ENCODE measurements at places on chromosomes 12 and 14. TPM values are rescaled to one million over a fixed set of nuclear protein-coding genes. Genes with fewer than 3 reads are reported as not detected.

- ATAC-seq: no peak
Observed at GRCh38 chr14:67187826-67188225, 1.4 kb upstream of the GARIN2 start.

DNA sequence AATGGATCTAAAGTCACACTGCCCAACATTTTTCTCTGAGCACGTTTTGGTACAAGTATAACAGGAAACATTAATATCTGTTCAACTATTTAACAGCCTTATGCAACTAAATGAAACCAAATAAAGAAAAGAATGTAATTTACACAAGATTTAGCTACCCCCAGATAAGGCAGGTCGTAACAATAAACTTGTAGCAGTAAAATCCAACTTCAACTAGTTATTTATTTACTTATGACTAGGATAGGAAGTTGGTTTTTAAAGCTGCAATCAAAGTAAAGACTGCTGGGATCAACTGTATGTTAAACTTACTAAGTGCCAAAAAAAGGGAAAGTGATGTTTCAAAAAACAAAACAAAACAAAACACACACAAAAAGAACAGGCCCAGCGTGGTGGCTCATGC is 30.9 kb downstream of the FERMT2 start:
- ATAC-seq: no peak

DNA sequence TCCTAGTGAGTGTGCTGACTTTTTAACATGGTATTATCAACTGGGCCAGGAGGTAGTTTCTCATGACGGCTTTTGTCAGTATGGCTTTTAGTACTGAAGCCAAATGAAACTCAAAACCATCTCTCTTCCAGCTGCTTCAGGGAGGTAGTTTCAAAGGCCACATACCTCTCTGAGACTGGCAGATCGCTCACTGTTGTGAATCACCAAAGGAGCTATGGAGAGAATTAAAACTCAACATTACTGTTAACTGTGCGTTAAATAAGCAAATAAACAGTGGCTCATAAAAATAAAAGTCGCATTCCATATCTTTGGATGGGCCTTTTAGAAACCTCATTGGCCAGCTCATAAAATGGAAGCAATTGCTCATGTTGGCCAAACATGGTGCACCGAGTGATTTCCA is 141.1 kb downstream of the HMGA2 start:
- ATAC-seq: no peak

- ATAC-seq: no peak
Observed at GRCh38 chr12:113267621-113268020, 46.4 kb downstream of the TPCN1 start.

DNA sequence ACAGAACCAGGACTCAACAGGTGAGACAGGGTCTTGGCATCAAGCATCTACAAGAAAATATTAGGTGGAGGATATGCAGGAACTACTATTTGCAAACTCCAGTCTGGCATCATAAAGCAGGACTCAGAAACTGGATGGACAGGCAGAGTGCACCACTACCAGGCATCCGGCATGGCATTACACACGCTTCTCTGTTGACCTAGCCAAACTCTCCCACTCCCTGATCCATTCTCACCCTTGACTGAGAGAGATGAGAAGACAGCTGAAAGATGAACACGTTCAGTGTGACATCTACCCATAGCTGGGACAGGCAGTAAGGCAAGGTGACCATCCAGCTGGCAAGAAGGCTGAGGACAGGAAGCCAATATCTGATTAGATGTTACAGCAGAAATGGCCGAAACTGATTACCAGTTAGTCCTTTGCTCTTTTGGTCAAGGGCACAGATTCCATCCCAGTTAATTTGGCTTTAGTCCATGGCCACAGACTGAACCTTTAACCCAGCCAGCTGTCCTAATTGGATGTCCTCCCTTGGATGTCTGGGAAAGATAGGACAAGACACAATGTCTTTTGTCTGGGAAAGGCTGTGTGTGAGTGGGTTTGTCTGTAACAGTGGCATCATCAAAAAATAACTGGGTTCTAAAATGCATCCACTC is 71.6 kb downstream of the BBS10 start:
- no peak for ATAC-seq

DNA sequence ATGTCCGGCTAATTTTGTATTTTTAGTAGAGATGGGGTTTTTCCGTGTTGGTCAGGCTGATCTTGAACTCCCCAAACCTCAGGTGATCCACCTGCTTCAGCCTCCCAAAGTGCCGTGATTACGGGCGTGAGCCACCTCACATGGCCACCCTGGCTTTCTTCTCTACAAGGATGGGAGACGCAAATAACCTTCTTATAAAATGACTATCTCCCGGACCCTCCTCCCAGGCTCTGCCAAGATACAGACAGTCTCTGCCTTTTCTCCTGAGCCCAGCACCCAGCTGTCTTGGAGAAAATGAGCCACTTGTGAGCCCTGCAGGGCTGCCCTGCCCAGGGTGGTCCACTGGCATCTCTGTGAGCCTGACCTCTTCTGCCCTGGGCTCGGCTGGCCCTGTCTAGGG is 34.7 kb upstream of the RBM19 start:
- no peak for ATAC-seq

DNA sequence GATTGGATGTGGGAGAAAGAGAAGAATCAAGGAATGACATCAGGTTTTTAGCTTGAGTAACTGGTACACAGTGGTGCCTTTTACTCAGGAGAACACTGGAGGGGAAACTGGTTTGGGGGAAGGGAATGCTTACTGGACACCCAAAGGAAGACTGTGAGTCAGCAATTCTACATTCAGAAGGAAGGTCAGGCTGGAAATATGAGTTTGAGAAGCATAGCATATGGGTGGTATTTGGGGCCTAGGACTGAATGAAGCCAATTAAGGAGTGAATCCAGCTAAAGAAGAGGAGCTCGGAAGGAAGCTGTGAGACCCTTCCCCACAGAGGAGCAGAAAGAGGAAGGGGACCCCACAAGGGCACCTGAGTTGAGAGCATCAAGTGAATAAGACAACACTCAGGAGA is 35.4 kb downstream of the DMAC2L start:
- no peak for ATAC-seq

DNA sequence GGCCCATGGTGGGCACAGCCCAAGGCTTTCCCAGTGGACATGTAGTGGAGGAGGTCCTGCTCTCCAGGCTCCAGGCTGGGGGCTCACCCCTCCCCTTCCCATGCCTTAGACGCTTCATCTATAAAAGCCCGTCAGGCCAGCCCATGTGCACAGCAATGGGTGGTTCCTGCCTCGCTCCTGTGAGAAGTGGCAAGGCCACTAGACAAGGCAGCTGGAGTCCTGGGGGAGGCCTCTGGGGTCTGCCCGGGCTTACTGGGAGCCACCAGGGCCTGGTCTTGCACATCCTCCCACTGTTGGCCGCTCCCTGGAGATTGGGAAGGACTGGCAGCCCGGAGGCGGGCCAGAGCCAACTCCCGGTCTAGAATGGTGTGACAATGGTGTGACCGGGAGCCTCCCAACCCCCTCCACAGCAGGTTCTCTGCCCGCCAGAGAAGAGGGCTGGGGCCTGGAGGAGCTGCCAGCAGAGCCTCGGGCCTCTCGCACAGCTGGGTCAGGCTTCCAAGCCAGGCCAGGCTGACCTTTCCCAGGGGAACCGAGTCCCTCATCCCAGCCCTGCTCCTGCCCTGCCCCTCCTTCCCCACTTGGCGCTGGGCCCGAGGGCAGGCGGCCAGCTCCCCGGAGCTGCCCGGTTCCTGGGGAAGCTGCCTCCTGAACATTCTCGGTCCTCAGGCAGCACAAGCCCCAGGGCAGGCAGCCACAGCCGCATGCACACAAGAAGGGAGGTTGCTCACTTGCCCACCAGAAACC is 97.9 kb downstream of the RFLNA start:
- peak; percentile 27 for ATAC-seq

- ATAC-seq: no peak
Observed at GRCh38 chr12:101216810-101217209, 6.8 kb upstream of the SLC5A8 start.

DNA sequence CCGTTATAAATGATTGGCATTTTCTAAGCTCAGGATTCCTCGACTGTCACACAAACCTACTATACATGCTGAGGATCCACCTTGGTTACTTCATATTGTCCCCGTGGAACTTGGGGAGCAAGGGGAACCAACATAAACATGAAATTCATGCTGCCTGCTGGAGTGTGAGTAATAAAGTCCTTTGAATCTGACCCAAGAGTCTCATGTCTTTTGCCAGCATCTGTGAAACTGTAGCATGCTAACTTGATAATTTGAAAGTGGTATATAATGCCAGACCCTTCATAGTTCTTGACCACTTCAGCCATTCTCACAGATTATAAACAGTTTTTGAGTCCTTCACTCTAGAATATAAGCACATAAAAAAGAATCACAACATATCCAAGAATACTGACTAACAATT is 17.1 kb downstream of the SLC35F4 start:
- ATAC-seq: no peak

GRCh38 chr12:111431772-111432171 is 26.0 kb downstream of the SH2B3 start:
- ATAC-seq: no peak

DNA sequence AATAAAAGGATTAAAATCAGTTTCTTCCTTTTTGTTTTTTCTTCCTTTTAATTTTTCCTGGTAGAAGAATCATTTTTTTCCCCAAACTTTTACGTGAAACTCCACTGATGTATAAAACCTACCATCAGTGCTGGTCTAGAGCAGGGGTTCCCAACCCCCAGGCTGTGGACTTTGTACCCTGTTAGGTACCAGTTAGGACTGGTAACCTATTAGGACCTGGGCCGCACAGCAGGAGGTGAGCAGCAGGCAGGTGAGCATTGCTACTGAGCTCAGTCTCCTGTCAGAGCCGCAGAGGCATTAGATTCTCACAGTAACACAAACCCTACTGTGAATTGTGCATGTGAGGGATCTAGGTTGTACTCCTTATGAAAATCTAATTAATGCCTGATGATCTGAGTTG is 10.1 kb downstream of the SMCO2 start:
- no peak for ATAC-seq

DNA sequence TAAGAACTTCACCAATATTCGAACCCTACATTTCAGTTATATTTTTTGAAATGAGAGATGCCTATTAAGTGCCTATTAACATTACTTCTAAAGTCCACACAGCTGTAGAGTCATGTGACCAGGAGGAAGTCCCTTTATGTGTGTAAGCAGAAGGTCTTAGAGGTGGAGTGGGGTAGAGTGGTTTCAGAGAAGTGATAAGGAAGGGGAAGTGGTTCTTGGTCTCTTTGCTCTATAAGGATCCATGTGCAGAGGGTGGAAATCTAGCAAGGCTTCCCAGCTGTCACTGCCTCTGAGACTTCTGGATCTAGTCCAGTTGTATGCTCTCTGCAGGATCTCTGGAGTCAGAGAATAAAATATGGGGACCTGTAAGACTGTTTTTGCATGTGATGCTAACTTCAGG is 673.9 kb downstream of the FLRT2 start:
- ATAC-seq: no peak

DNA sequence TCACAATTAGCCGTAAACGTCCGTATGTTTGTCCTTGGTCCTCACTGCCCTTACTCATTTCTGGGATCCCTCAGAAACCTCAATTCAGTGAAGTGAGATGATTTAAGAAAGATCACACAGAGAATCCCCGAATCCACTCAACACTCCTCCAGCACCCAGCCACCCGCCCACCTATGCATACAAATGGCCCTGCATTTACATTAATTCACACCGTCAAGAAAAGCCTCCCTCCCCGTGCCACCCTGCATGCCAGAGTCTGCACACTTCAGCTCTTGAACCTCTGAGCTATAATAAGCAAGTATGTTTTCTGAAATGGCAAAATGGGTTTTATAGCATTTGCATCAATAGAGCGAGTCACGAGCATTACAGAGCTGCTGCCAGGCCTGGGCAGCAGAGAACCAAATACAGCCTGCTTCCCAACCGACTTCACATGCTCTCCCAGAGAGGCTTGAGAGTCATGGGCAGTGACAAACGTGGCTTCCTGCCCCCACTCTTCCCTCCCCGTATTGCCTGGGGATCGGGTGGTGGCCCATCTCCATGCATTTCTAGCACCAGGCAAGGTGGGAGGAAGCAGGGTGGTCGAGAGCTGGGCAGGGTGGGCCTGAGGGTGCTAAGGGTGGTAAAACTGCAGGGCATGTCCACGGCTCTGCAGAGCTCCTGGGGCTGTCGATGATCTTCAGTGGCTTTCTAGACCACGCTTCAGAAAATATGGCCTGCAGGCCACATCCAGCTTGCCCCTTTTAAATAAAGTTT is 177.6 kb downstream of the RIMBP2 start:
- no peak for ATAC-seq

- no peak for ATAC-seq
Observed at GRCh38 chr12:15608406-15608805, 180.8 kb downstream of the EPS8 start.

GRCh38 chr14:31371646-31372045 is 48.7 kb downstream of the HEATR5A start:
- ATAC-seq: no peak

- peak; percentile 88 for ATAC-seq
Observed at GRCh38 chr14:59161561-59162175, 26.8 kb upstream of the DAAM1 start.

DNA sequence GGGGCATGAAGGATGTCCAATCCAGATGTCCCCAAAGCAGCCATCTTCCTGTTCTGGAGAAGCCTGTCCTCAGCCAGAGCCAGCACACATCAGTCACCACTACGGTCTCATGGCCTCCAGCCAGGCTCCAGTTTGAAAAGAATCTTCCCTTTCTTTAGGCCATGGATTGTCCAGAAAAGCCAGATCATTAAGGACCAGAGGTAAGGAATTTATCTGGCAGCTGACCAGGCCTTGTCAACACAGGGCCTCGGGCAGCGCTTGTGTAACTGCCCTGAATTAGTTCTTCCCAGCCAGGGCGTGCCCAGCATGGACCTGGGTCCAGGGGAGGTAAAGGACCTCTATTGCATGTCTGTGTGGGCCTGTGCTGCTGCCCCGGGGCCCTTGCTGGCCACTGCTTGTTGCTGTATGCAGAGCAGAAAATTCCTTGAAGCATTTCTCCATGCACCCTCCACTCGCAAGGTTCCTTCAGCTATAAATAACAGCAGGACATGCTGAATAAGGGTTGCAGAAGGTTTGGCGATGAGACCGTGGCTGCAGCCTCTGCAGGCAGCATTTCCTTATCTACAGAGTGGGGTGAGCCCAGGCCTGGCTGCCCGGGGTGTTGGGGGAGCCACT is 21.7 kb upstream of the VPS37B start:
- ATAC-seq: peak; percentile 58

Gene ISM2
- 0.66 TPM for total RNA-seq

Gene FITM1
- total RNA-seq: 0.75 TPM

Gene DPPA3
- total RNA-seq: not detected

Gene RAPGEF3
- total RNA-seq: 11.3 TPM

Gene GARIN6
- 0.19 TPM for total RNA-seq
